ENCODE measurements at places on chromosomes 7 and 10. TPM values are rescaled to one million over a fixed set of nuclear protein-coding genes. Genes with fewer than 3 reads are reported as not detected.
A peak's percentile ranks its signal among the peaks of the same experiment; 100 is the strongest.

FGFBP3 gene
- total RNA-seq: under 0.01 TPM

RARRES2 gene
- total RNA-seq: not detected

MOGAT3 gene
- not detected for total RNA-seq

PDE6C gene
- total RNA-seq: not detected

GATA3 gene
- not detected for total RNA-seq

DNA sequence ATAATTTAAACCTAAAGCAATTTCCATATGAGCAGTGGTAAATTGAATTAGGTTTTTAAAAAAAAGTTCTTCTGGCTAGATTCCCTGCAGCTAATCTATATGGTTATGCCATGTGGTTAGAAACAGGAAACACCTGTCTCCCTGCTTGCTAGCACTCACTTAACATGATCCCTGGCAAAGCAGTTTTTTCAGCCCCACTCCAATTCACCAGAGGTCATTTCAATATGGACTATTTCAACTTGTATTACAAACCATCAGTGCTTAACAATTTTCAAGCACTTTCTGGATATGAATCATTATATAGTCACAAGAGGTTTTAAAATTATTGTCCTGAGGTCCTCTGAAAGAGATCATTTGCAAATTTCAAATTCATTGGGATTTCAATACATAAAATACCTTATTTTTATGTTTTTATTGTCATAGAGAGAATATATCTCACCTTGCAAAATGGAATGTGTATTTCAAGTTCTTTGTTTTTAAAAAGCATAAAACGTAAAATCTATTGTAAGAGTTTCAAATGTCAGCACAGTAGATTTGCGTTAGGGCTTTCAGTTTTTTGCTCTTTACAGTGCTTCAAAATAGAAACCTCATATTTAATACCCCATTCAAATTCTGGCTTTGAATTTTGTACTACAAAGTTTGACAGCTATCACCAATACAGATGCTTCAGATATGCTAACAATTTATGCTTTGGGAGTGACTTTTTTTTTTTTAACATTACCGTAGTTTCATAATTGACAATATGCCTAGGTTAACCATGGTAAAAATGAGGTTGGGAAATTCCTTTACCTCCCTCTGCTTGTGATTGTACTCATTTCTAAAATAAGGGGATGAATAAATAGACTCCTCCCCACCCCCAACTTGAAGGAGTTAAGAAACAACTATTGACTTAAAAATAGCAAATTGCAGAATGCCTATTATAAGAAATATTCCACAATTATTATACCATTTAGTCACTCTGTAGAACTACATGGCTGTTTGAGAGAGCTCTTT, 117.5 kb upstream of the HGF start:
- DNase-seq: peak; percentile 50

DNA sequence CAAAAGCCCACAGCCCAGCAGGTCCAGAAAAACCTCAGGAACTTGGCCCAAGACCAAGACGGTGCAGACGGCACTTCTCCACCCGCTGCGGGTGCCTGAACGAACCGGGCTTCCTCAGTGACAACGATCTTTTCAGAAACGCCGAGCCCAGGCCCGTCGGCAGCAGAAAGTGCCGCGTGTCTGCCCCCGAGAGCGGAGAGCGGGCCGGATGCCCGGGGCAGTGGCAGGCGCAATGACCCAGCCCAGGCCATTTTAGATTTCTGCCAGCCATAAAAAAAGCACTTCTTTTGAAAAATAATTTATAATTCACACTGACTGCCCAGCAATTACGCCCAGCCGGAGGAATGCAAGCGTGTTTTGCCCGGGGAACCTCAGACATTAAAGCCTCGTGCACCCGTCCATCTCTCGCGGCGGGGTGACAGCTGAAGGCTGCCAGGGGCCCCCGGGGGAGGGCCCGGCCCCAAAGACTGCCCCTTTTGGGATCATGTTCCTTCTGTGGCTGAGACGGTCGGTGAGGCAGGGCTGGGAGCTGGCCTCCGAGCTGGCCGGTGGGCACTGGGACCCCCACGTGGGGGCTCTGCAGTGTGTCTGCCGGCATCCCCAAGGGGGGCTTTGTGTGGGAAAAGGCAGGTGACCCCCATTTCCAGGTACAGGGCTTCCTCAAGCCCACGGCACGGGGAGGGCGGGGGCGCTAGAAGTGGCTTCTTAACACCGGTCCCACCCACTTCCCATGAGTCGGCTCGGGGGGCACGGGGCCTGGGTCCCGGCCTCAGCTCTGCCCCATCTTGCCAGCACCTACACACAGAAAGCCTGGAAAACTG, 71.3 kb upstream of the PDGFA start:
- DNase-seq: no peak

DNA sequence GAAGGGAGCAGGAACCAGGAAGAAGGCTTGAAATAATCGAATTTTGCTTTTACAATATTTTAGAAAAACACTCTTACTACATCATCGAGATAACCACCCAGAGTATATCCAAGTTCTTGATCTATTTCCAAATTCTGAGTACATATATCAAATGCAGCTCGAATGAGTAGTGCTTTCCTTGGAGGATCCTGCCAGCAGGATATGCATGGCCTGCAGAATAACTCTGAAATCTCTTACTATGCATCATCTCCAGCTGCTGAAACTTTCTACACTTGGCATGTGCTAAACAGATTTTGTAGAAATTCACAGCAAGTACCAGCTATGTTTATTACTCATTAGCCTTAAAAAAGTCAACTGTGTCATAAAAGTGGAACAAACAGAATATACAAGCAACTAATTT, 44.0 kb upstream of the ANK3 start:
- peak; percentile 86 for DNase-seq

DNA sequence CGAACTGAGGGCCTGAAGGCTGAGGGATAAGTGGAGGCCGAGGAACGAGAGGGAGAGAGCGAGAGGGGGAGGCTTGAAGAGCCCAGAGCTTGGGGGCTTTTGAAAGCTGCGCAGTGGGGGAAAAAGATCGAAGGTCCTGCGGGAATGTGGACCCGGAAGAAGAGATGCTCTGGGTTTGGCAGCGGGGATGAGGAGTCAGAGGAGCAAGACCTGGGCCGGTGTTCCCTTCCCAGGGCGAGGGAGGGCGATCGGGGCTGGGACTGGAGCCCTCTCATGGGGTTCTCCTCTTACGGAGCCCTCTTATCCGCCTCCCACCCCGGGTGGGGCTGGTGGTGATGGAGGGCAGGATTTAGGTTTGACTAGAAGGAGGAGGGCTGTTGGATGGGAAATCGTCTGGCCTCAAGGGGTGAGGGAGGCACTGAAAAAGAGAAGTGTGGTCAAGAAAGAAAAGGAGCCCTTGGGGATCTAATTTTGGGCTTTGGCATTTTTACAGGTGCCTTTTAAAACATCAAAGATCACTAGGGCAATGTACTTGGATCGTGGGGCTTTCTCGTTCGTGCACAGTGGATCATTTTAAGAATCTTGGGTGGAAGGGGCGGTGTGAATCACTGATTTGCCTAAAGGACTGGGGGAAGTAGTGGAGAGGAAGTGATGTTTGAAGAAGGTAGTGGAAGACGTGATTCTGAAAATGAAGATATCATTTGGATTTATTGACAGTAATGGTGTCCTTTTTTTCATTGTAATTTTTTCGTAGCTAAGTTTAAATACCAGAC, 637 bp downstream of the SAMD8 start:
- peak; percentile 50 for DNase-seq

DNA sequence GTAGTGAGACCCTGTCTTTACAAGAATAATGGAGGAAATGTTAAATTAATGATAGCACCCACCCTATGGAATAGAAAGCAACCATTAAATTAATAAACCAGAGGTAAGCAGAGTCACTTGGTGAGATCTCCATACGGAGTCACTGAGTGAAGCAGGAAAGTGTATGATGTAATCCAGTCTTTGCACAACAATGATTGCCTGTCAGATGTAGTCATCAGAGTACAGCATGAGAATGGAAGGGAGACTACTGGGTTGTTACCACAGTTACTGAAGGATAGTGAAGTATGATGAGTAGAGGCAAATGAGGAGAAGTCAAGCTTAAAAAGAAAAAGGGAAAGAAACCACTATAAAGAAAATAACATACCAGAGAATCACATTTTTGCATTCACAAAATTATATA, 371.9 kb upstream of the SHH start:
- DNase-seq: no peak

DNA sequence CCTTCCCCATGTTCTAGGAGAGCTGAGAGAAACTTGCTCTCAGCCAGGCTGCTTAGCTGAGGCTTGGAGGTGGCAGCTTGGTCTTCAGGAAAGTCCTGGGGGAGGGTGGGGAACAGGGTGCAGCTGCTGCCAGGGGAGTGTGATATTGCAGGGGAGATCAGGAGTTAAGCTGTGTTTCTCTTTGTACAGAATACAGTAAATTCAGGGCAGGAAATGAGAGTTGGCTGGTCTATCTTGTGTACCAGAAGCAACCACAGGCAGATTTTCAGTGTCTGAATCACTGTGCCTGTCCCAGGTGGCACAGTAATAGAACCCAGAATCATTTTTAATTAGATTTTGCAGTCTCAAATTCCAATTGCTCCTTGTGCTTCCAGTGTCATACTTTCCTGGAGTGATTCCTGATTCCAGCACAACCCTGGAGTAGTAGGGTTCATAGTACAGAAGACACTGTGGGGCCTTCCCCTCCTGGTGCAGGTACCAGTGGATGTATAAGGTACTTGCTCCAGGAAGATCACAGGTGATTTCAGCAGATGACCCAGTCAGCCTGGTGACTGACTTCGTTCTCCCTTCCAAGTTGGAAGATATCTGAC, 94.0 kb upstream of the TARP start:
- DNase-seq: no peak

DNA sequence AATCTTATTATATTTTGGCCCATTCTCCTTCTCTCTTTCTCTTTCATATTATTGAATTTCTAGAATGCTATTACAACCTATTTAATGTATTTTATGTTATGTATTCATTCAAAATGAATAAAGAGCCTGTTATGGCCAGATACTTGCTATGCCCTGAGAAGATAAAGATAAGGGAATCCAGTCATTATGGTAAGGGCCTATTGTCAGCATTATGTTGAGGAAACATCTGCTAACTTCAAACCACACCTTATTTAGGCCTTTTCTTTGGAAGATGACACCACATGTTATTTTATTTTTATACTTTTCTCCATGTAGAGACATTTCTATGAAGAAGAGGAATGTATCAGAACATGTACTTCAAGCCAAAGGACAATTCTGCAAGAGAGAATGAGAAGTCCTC, 60.5 kb upstream of the MPP7 start:
- no peak for DNase-seq

DNA sequence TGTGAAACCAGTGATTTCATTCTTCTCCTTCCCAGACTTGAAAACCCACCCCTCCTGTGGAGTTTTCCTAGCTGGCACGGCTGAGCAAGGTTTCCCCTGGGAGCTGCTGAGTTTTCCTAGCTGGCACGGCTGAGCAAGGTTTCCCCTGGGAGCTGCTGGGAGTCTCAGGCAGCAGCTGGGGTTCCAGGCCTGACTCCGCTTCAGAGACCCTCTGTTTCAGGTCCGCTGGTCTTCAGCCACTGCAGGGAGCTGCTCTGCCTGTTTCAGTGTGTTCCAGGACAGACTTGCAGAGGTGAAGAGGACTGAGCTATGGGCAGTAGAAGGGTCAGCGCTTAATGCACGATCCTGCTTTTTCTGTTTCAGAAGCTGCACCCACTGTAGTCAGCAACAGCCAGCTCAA, 104.9 kb downstream of the XRCC2 start:
- DNase-seq: no peak

- peak; percentile 88 for DNase-seq
Measured at GRCh38 chr10:3720228-3721019, 64.6 kb downstream of the KLF6 start.

- DNase-seq: peak; percentile 13
Measured at GRCh38 chr10:106540645-106541044, 623.9 kb downstream of the SORCS1 start.

DNA sequence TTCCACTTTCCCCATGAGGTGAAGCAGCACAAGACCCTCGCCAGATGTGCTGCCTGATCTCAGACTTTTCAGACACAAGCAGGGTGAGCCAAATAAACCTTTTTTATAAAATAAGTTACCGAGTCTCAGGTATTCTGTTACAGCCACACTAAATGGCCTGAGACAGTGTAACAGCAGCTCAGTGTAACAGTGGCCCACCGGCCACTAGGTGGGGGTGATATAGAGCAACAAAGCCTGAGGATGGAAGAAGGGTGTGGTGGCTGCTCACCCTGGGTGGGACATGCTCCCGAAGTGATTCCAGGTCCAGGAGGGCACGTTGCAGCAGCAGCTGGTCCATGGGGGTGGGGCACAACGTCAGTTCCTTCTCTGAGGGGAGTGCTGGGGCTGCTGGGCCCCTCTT, 44.6 kb downstream of the BMS1 start:
- no peak for DNase-seq

DNA sequence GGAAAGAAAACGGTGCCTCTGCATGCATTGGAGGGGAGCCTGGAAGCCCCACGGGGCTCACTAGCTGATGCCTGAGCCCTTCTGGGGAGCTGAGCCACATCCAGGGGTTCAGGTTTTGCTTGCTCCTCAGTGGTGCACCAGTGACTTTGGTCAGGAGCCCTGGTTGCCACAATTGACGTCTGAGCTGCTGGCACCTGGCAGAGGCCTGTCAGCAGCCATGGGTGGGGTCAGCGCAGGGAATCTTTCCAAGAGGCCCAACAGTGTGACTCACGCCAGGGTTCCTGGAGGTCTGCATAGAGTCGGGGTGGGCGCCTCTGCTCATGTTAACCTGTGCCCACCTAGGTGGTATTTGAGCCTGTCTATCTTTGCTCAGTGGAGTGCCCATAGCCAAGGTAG, 138.7 kb downstream of the NEURL1 start:
- DNase-seq: no peak

- no peak for DNase-seq
Measured at GRCh38 chr10:21889477-21890275, 113.9 kb downstream of the DNAJC1 start.

All from IMR-90 (cell line).